ENCODE measurements at places on chromosomes 3 and 15.

- DNase-seq: no peak
Measured at GRCh38 chr15:60788692-60789103, 309.8 kb upstream of the ICE2 start.

DNA sequence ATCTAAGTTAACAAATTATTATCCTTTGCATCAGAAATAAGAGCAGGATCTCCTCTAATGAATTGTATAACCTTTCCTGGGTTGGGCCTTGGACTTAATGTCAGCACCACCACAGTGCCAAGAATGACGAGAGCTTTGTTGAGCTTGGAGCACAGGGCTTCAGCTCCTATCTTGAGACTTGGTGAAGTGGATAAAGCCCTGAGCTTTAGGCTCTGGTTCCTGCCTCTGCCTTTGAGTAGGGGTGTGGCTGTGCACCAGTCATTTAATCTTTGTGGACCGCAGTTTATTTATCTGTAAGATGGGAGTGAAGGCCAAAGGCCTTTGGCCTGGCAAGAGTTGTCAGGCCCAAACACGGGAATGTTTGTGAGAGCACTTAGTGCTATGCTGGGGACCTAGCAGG lies 162.2 kb downstream of the VGLL4 start:
- peak; percentile 50 for DNase-seq

GRCh38 chr3:71400986-71401451 lies 182.5 kb downstream of the FOXP1 start:
- no peak for DNase-seq

- no peak for DNase-seq
Measured at GRCh38 chr15:25703726-25704125, 159.4 kb downstream of the ATP10A start.

GRCh38 chr3:158918008-158918407 lies 116.2 kb downstream of the MFSD1 start:
- no peak for DNase-seq

GRCh38 chr15:82643992-82644391 lies 3.2 kb downstream of the CPEB1 start:
- DNase-seq: no peak

GRCh38 chr15:80586161-80586560 lies 108.9 kb upstream of the ABHD17C start:
- DNase-seq: no peak

DNA sequence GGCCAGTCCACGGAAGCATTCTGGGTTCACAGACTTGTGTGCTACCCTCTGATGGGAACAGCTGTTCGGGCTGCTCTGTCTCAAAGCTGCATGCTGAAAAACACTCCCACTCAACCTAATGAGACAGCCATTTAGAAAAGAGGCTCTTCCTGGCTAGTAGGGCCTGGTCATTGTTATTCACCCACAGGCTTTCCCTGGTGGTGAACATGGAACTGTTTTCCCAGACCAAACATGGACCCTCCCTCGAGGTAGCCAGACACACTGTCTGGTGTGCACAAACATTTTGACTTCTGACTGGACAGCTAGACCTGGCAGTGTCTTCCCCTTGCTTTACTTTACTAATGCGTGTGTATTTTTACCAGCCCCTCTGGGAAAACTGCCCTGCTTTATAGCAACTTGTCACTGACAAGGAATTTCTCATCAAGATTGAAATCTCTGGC lies 39.0 kb downstream of the MECOM start:
- no peak for DNase-seq

DNA sequence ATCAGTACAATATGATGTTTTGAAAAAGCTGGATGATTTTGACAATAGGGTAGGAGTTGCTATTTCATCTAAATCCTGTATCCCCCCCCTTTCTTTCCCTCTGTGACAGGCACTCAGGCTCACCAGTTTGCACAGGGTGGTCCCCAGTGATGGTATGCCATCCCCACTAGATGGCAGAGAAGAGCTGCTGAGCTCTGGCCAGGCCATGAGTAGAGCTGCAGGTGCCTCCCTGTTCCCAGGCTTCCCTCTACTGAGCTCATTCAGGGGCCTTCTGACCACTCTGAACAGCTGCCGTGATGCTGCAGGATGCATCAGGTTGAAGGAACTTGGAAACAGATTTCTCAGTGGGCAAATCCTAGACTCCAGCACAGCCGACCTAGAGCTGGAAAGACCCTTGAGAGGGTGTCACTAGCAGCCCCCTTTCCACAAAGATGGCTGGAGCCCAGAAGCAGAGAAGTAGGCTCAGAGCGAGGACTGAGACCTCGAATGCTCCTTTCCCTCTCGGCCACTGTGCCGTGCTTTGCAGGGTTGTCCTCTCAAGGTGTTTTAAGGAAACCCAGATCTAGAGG lies 45.1 kb downstream of the EFCAB12 start:
- DNase-seq: peak; percentile 43
